Cardiac atrium fibroblast (primary cell): ENCODE measurements at places on chromosomes 5 and 9. TPM values are rescaled to one million over a fixed set of nuclear protein-coding genes. Genes with fewer than 3 reads are reported as not detected.

The PALM2AKAP2 gene
- 2.9 and 3.7 TPM in 2 replicates for total RNA-seq

The SERINC5 gene
- total RNA-seq: 4.9 and 7.8 TPM in 2 replicates

The TNFSF15 gene
- 0.16 TPM in 1 of 2 replicates, not detected in the other for total RNA-seq

The TXNDC15 gene
- 83.1 and 175 TPM in 2 replicates for total RNA-seq

The BTNL3 gene
- not detected in 2 replicates for total RNA-seq

The CTNND2 gene
- not detected in 2 replicates for total RNA-seq

The SH3RF2 gene
- total RNA-seq: 0.16 and 0.18 TPM in 2 replicates
